Stimulated activated naive CD4-positive, alpha-beta T cell treated with Interleukin-2 at 50 U/mL for 16 hours (primary cell): ENCODE measurements at places on chromosomes 1 and 21.

- no peak for DNase-seq
Measured at GRCh38 chr1:55658917-55659316, 443.8 kb upstream of the USP24 start.

DNA sequence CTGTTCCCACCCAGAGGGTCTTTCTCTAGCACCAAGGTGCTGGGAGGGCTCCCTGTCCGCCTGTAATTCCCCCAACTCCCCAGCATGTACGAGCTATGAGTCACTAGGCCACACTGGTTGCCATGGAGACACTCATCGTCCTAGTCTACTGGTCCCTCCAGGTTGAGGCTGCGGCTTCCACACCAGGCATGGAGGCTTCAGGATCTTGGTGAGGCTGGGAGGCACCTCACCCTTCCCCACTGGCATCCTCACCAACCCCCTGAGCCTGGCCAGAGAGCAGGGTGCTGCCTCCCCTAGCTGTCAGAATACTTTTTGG, 75.6 kb upstream of the KAZN start:
- no peak for DNase-seq

- no peak for DNase-seq
Measured at GRCh38 chr1:247441606-247442005, 16.3 kb downstream of the OR2B11 start.

DNA sequence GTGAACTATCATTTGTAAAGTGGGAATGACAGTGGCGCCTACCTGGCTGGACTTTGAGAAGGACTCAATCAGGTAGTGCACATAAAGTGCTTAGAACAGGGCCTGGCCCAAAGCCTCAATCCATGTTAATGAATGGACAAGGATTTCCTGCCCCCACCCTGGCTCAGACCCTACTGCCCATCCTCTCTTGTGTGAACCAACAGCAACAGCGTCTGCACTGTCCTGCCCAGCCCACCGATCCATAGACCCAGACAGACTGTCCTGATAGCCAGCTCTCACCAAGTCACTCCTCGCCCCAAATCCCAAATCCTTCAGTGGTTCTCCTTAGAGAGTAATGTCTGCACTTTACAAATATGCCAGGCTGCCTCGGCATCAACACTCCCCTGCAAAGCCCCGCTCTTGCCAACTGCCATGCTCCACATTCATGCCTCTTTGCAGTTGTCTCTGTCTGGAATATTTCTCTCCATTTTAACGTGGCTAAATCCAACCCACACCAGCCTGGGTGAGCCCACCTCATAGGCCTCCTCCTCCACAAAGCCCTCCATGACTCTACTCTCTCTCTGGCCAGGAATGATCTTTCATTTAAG, 157.6 kb upstream of the EDN2 start:
- DNase-seq = no peak

GRCh38 chr1:45585496-45586075, 1.7 kb downstream of the NASP start:
- no peak for DNase-seq

- DNase-seq = no peak
Measured at GRCh38 chr1:203040513-203041275, 14.4 kb downstream of the PPFIA4 start.

GRCh38 chr1:175225805-175226129, 33.2 kb upstream of the KIAA0040 start:
- no peak for DNase-seq

GRCh38 chr1:53583868-53584776, 124.9 kb downstream of the DMRTB1 start:
- no peak for DNase-seq

GRCh38 chr1:235207209-235207565, 46.1 kb upstream of the RBM34 start:
- peak; percentile 16 for DNase-seq
